ENCODE measurements at places on chromosomes 12 and 14.

DNA sequence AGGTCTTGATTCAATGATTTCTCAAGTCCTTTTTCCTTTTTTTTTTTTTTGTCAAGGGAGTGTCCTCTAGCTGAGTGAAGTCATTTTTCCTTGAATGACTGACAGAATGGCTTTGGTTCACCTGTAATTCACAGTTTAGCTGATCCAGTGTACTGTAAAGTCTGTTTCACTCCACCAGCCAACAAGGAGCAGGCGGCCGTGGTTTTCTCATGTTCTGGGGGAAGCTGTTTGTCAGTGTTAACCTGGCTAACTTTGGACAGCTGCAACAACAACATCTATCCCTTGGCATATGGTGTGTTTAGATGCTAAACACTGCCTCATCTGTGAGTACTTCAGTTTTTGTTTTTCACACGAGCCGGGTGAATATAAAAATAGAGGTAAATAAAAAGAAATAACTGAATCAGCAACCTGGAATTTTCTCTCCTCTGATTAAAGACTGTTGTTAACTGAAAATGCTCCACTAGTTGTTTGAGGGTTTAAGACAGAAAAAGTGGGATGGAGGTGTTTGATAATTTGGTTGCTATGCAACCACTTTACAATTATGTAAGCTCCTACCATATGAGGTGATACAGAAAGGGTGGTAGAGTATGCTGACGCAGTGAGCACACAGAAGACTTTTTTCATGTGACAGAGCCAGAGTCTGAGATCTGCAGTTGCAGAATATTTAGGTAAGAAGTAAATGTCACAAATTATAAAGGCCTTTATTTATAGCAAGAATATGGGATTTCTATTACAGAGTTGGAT lies 50.3 kb upstream of the SLC2A13 start:
- DNase-seq, result no peak

DNA sequence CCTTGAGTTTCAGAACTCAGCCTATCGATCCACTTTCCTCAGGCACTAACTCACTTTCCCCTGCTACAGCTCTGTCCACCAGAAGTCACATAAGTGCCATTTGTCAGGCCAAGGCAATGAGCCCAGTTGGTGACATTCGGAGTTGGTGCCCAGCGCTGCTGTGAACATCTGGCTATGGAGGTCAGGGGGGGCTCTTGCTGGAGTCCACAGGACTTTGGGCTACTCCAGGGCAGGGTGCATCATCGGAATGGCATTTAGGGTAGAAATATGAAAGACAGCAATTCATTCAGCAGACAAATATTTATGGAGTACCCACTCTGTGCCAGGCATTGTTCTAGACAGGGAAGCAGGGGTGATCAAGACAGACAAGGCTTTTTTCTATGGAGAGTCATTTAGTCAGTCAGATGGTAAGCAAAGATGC lies 1.5 kb upstream of the PPP1CC start:
- DNase-seq, result peak; percentile 87

GRCh38 chr14:29906256-29906870 lies 21.3 kb downstream of the PRKD1 start:
- no peak for DNase-seq

- no peak for DNase-seq
Observed at GRCh38 chr14:50530794-50531365, 1.5 kb downstream of the MAP4K5 start.

DNA sequence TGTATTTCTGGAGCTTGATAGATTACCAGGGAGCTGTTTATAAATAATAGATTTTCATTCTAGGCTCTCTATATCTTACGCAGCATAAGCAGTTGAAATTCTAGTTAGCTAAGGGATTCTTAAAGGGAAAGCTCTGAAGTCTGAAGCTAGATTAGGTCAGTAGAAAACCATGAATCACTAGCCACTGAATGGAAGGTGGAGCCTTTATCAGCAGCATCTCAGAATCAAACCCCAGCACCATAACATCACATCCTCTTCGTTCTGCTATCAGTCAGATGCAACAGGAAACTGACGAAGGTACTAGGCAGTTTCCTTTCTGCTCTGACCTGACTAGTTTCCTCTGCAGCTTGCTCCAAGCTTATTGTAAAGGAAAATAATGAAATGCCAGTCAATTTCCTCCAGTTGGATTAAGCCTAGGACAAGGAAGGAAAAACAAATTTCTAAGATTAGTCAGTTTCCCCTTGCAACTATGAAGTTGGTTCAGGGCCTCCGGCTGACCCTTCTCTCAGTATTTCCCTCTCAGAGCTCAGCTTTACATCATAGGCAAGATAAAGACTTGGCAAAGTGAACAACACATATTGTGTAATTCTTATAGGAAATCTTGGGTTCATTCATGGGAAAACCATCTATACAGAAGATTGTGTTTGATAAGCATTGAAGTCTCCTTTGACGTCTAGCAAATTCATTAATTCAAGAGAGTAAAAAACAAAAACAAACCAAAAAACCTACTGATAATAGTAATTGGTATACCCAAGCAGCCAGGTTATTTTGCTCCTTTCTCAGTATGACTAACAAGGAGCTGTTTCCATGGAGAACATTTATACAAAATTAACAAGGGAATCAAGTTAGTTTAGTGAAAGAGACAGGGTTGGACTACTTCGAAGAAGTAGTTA lies 43.4 kb upstream of the CFAP54 start:
- DNase-seq, result peak; percentile 97

DNA sequence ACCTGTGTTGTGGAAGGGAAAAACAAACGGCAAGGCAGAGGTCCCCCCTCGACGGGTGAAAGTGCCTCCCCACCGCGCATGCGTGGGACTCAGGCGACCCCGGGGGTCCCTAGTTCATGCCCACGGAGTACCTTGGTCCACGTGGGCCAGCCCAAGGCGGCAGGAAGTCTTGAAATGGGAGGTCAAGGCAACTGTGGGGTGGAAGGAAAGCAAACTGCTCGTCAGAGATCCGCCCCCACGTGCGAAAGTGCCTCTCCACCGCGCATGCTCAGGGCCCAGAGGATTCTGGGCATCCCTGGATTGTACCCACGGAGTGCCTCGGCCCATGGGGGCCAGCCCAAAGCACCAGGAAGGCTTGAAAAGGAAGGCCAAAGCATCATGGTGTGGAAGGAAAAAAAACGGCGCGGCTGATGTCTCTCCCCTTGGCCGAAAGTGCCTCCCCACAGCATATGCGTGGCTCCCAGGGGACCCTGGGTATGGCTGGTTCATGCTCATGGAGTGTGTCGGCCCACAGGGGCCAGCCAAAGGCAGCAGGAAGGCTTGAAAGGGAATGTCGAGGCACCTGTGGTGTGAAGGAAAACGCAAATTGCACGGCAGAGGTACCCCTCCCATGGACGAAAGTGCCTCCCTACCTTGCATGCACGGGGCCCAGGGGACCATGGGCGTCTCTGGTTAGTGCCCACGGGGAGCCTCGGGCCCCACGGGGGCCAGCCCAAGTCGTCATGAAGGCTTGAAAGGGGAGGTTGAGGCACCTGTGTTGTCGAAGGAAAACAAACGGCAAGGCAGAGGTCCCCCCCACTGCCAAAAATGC lies 369.7 kb downstream of the ALG10 start:
- no peak for DNase-seq

DNA sequence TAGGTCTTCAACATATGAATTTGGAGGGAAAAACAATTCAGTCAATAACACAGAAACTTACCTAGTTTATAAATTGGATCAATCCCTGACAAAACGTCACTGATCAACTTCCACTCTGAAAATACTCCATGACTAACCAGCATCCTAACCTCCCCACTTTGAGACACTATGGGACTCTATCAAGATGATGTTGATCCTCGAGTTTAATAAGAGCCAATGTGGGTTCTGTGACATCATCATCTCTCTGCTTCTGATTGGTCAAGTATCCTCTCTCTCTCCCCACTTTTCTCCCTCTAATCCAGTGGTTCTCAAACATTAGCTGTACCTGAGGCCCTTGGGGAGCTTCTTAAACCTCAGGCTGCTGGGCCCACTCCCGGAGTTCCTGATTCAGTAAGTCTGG lies at the start of gene SMCO2:
Gene SMCO2 (plus strand): TSS at position 301 of the 400 bp plus-strand sequence. CDS start 23,896 bp downstream, outside the sequence.
- no peak for DNase-seq

DNA sequence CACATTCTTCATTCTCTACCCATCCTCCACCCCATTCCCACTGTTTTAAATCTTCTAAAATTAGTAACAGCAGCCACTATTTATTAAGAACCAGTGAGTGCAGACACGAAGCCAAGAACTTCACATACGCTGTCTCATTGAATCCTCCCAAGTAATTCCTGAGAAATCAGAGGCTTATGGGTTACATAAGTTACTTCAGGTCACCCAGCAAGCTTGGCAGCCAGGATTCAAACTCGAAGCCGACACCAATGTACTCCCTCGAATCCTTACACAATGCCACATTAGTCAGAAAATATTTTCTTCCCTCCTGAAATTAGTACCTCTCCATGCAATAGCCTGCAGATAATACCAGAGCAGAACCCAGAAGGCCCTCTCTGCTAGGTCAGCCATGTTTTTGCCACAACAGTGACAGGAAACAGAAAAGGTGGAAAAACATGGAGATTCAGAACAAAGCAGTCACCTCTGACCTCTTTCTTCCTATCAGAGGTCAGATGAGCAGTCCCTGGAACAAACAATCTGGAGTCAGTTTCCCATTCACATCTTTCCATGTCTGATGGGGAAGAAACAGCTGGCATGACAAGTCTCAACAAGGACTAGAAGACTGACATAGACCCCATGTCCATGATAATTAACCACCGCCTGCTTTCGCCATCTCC lies 16.4 kb downstream of the NID2 start:
- no peak for DNase-seq

DNA sequence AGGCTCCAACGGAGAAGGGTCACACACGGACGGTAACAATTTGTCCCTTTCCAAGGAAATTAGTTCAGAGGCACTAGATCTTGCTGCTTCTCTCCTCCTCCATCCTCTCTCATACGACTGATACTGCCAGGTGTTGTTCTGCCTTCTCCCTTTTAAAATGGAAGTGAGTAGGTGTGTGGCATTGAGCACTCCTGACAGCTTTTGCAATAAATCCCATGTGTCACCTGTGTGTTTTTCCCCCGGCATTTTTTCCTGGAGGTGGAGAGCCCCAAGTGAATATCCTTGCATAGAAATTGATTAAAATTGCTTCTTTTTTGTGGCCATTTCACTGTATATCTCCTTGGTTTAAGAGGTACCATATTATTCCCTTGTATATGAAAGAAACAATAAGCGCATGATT lies 26.2 kb upstream of the AKAP5 start:
- no peak for DNase-seq

- DNase-seq, result no peak
Observed at GRCh38 chr14:60974090-60974651, 6.7 kb downstream of the TRMT5 start.

GRCh38 chr14:88823968-88824313 lies 510 bp upstream of the TTC8 start:
- no peak for DNase-seq

DNA sequence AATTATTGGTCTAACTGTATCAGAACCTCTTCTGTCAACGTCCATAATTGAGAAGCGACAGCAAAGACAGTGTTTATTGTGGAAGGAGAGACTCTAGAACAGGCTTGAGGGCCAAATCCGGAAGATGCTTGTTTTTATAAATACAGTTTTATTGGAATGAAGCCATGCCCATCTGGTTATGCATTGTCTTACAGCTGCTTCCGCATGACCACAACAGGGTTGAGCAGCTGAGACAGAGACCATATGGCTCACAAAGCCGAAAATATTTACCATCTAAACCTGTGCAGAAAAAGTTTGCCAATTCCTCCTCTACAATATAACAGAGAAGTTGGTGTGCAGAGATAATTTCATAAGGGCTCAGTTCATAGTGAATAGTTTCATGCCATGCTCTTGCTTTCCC lies 24.5 kb downstream of the PRKAB1 start:
- no peak for DNase-seq

DNA sequence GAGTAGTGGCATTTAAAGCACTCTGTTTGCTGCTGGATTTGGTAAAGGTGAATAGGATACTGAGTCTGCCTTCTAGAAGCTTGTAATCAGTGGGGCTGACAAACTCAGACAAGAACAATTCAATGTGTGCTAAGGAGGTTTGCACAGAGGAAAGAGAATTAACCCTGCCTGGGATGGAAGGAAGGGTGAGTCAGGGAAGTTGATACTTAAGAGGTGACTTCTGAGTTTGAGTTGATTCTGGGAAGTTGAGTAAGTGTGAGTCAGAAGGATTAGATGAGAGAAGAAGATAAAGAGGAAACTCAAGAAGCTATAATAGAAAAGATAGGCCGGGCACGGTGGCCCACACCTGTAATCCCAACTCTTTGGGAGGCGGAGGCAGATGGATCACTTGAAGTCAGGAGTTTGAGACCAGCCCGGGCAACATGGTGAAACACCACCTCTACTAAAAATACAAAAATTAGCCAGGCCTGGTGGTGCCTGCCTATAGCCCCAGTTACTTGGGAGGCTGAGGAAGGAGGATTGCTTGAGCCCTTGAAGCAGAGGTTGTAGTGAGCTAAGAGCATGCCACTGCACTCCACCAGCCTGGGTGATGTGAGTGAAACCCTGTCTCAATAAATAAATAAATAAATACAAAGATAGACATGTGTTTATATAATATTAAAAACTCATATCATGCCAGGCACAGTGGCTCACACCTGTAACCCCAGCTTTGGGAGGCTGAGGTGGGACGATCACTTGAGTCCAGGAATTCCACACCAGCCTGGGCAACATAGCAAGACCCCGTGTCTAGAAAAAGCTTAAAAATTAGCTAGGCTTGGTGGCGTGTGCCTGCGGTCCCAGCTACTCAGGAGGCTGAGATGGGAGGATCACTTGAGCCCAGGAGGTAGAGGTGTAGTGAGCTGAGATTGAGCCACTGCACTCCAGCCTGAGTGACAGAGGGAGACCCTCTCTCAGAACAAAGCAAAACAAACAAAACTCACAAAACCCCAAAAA lies 126.8 kb upstream of the CPM start:
- peak; percentile 88 for DNase-seq

DNA sequence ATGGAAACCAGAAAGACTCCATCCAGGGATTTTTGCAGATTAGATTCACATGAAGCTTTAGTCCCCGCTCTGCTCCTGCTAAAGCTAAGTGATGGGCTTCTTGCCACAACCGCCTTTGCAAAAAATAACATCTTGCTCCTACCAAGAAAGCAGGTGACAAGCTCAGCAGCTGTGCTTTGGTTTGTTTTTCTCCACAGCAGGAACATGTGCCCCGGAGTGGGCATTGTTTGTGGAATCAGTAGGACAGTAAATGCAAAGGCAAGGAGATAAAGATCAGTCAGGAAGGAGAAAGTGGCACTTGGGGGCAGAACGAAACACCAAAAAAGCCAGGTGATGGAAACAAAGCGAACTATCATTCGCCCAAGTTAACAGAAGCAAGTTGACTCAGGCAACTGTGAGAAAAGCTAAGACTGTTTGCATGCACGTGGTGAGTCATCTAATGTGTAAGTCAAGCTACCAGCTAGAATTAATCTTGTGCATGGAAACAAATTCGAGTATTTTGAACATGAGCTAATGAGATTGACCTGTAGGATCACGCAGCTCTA lies 165.5 kb upstream of the PLXNC1 start:
- DNase-seq, result no peak

GRCh38 chr12:57521525-57522010 lies 1.1 kb upstream of the MBD6 start:
- no peak for DNase-seq
